Activated CD4-positive, CD25-positive, alpha-beta regulatory T cell treated with anti-CD3 and anti-CD28 coated beads, Interleukin-2, amount 50 U/mL, for 16 hours (primary cell): ENCODE measurements at places on chromosomes 12 and 14.

DNA sequence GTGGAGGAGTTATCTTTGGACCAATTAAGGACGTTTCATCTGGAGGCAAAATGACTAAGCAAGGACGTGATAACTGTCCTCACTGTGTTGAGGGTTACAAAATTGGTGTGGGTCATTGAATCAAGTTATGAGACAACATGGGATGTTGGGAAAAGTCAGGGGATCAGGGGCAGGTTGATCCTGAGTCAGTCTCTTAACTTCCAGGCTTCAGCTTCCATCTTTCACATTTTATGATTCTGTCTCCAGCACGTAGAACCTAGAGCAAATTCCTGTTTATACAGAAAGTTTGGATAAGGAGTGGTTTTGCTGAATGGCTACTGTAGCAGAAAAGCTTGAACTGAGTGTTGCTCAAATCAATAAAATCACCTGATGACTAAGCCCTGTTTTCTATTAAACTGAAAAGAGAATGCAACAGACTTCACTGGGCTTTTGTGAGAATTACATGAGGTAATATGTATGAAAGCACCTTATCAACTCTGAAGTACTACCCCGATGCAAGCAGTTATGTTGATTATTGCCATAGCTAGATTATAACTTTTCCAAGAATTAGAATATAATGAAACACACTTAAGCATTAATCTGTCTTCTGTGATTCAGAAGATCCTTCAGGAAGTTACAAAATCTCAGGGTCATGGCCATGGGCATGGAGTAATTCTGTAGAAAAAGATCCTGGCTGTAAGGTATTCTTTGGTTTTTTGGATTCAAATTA is 184.8 kb downstream of the ETV6 start:
- no peak for DNase-seq

- no peak for DNase-seq
Observed at GRCh38 chr12:52259657-52260243, 14.7 kb upstream of the KRT86 start.

DNA sequence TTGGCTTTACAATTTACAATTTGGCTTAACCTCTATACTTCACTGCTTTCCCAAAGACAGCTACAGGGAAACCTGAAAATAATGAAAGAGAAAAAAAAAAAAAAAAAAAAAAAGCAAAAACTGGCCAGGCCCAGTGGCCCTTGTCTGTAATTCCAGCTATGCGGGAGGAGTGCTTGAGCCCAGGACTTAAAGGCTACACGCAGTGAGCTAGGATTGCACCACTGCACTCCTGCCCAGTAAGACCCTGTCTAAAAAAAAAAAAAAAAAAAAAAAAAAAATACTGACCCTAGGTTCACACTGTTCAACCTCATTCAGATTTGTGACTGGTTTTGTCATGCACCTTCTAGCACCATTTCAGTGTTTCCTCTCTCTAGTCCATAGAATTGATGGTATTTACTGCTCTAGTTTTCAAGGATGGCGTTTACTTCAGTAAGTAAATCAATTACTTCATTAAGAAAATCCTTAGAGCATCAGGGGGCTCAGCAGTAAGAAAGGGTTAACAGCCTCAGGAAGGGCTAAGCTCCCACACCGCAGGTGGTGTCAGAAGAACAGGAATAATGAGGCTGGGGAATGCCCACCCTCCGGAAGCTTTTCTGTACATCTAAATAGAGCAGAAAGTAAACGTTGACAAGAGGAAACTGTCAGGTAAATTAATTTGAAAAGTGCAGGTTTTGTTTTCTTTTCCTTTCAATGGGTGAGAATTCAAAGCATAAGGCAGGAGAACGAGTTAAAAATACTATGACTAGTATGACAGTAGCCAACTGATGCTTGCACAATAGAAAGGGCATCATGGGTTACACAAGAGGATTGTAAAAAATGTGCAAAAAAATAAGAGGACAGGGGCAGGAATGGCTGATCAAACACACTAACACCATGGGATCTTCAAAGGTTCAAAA is 115.0 kb upstream of the MDM1 start:
- DNase-seq = no peak

DNA sequence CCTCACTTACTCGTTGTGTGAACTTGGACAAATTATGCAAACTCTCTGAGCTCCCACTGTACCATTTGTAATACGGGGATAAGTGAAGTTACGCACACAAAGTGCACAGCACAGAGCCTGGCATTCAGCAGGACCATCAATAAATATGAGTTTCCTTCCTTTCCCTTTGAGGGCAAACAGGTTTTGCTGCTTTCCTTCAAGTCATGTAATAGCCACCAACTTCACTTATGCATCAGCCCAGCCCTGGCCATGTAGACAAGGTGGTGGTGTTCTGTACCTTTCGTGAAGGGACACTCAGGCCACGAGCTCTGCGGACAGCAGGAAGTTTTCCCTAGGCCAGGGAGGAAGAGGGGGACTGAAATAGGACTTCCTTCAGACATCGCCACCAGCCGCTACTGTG is 272.7 kb downstream of the CACNA1C start:
- DNase-seq = no peak

DNA sequence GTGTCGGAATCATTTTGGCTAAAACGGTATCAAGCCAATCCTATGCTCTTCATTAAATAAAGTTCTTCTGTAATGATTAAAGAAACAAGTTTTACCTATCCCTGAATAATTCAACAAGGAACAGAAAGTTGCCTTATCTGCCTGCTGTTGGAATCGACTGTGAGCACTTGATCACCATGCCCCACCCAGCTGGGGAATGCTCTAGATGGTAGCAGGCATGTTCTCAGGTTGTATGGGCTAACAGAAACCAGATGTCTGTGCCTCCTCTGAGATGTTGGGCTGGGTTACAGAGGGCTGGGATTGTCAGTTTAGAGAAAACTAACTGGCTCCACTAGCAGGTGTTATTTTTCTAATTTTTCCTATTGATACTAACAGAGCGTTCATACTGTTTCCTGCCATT is 28.9 kb downstream of the RTRAF start:
- no peak for DNase-seq
